ENCODE measurements at places on chromosomes 2 and 18.
A peak's percentile ranks its signal among the peaks of the same experiment; 100 is the strongest.

- no peak for DNase-seq
These were observed 829 bp downstream of the ACVR1C start for GRCh38 chr2:157627594-157628476.

- no peak for DNase-seq
These were observed 11.3 kb upstream of the KCNF1 start for GRCh38 chr2:10900216-10901109.

DNA sequence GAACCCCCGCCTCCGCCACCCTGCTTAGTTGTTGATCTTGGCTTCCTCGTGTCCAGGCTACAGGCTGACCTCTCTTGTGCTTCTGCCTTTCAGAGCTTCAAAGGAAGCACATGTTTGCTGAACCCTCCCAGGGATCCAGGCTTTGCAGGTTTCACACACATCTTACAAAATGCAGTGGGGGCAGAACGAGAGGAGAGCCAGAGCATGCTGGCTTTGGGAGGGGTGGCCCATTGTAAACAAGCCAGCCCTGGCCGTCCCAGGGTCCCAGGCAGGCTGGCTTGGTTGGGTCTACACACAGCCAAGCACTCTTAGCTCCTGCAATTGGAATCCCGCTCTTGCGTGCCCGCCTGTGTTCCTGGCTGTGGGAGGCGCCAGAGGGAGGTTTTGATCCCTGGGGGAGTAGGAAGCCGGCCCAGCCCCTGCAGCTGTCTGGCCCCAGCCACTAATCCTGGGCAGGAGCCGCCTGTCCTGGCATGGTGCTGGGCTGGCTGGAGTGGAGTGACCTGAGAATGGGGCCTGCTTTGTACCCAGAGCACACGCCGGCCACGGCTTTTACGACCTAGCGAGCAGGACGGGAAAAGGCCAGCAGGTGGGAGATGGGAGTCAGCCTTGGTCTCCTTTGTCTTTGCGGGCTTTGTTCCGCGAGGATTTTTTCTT is 53.9 kb downstream of the SH3BP4 start:
- no peak for DNase-seq

GRCh38 chr2:23628926-23629771 is 244.2 kb downstream of the KLHL29 start:
- no peak for DNase-seq

- DNase-seq: no peak
These were observed 129.1 kb upstream of the CAB39 start for GRCh38 chr2:230583581-230583980.

DNA sequence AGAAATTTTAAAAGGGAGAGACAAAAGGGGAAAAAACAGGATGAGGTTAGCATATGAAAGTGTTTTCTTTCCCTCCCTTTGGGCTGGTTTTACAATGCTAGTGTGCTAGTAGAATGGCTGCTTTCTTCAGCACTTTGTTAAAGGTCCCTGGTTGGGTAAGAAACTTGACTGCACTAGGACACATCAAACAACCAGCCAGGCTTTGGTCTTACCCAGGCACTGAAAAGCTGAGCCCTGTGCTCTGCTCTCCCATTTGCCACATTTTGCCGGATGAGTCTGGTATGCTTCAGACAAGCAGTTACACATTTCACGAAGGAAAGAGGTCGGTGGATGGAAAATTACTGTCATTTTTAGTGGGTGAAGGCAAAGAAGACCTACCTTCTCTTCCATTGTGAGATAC is 242.0 kb downstream of the DPP10 start:
- DNase-seq: no peak

GRCh38 chr18:23032030-23032582 is 99.0 kb downstream of the RBBP8 start:
- no peak for DNase-seq

DNA sequence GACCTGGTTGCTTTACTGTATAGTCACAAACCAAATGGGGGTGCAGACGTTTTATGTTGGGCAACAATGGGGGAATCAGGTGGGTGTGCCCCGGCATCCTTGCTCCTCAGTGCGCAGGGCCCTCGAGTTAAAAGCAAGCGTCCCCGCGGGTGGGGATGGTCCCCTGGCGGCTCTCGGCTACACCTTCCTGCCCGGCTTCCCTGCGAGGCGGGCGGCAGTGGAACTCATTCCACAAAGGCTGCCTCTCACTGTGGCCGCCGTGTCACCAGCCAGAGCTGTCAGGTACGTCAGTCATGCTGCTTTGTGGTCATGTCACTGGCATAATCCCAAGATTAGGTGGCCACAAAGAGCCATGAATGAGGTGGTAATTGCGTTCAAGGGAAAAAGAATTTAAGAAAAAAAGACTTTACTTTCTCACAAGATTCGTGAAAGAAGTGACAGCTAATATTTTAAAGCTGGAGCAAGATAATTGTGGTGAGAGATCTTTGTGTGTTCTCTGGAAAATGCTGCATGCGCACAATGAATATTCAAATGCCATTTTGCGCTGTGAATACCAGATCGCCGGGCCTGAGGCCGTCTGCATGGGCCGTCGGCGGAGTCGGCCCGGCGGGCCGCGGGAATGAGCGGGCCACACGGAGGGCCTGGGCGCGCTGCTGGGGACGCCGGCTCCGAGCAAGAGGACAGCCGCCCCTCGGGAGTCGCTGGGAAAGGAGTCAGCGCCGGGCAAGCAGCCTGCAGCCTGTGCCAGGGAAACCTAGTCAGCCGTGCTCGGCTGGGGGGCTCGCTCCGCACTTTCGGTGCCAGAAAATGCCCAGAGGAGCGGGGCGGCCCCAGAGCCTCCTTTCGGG is 82.3 kb upstream of the LDLRAD4 start:
- DNase-seq: no peak

DNA sequence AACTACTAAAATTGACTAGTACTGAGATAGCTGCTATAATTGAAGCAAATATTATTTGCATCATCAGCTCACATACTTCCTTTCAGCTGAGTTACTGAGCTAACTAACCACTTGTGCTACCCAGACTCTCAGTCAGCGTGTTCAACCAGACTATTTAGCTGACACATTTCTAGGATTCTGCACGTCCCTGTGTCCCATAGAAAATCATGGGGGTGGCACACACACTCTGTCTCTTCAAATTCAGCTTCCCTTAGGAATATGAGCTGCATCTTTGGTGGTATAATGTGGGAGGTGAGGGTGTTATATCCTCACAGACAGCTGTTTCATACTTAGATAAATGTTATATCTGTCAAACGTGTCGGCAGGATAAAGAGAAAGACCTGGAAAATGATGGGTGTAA is 424.0 kb downstream of the CDH2 start:
- no peak for DNase-seq

DNA sequence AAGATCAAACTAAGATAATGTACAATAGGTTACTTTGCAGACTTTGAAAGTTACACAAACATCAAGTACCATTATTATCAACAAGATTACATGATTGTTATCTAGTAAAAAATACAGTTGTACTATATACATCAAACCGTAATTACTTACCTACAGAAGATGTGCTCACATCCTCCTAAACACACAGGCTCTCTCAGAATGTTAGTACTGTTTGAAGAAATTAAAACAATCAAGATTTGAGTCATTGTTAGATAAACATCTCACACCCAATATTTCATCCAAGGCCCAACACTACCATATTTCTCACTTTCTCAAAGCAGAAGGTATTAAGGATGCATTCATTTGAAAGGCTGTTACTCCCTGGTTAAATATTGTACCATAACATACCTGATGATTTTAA is 12.6 kb downstream of the BARD1 start:
- DNase-seq: no peak

DNA sequence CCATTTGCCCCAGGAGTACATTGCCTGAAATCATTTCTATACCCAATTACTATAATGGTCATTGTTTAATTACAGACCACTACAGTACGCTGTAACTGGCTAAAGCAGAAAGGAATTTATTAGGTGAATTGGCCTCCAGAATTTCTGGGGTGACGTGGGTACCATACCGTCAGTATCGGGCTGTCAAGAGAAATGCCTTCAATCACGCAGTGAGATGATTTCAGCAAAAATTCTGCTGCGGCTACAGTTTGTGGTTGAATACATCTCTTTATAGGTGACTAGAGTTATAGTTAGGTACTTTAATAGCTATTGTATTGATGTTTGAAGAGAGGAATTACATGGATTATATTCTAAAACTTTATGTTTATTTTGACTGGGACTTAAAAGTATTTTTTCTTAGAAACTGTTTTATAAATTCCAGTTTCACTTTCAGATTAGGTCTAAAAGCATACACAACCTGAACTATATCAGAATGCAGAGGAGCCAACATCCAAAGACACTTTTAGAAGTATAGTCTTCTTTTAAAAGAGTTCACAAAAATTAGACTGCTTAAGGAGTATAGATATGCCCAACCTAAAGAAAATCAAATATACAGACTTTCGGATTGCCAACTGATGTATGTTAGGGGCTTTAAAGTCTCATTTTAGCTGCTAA is 128.4 kb downstream of the TTC27 start:
- no peak for DNase-seq

DNA sequence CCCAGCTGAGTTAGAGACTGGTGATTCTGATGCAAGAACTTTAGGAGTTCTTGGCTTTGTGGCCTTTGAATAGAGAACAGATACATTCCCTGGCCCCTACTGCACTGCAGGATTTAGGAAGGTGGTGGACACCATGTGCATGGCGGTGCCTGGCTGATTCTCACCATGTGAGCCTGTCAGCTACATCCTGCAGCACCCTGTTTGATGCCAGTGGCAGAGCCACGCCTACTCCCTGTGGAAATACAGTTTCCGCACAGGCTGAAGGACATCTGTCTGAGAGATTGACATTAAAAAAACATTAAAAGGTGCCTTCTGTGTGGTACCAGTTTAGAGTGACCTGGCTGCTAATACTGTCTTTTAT is 50.0 kb downstream of the KCNE4 start:
- DNase-seq: no peak

GRCh38 chr2:119641562-119642258 is 37.3 kb upstream of the TMEM177 start:
- peak; percentile 12 for DNase-seq

DNA sequence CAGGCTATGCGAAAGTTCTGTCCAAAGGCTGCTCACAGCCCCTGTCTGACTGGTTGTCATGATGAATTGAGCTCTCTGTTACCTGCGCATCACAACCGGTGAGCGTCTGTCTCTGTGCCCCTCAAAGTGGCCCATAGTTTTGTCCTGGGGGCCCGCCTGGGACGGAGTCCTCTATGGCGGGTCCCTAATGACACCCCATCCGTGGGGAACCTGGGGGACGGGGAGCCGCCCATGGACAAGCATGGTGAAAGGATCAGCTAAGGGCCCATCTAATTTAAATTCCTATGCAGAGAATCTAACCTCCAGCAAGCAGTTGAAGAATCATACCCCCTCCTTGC is 473 bp downstream of the ELMOD3 start:
- DNase-seq: no peak

- DNase-seq: no peak
These were observed 16.5 kb upstream of the SLC16A14 start for GRCh38 chr2:230085201-230085600.

DNA sequence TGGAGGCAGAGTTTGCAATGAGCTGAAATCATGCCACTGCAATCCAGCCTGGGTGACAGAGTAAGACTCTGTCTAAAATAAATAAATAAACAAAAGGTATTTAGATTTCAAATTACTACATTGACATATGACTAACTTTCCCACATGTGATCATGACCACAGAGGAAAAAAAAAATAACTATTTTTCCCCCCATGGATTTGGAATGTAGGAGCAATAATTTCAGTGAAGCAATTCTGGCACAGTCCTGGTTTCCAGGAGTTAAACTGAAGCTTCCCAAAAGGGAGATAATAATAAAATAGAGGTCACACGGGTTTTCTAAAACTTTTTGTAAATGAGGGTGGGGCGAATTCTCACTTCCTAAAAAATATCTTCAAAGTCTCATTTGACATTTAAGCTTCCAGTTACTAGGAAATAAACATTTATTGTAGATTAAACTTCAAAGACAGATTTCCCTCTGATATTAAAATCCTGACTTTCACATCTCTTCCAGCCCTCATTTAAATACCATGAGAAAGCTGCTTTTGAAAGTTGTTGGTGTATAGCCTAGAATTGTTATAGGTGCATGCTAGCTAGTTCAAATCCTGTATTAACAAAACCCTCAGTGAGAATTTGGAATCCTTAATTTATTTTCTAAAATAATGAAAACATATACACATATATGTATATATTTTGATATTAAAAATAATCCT is 20.7 kb downstream of the SLC19A3 start:
- no peak for DNase-seq

GRCh38 chr18:33835419-33835818 is 257.4 kb downstream of the ASXL3 start:
- DNase-seq: no peak

GRCh38 chr2:118881490-118882129 is 34.2 kb upstream of the EN1 start:
- peak; percentile 24 for DNase-seq

GRCh38 chr2:111100087-111100764 is 20.5 kb upstream of the BCL2L11 start:
- DNase-seq: no peak

- no peak for DNase-seq
These were observed 61.0 kb downstream of the GRB14 start for GRCh38 chr2:164560181-164560792.

DNA sequence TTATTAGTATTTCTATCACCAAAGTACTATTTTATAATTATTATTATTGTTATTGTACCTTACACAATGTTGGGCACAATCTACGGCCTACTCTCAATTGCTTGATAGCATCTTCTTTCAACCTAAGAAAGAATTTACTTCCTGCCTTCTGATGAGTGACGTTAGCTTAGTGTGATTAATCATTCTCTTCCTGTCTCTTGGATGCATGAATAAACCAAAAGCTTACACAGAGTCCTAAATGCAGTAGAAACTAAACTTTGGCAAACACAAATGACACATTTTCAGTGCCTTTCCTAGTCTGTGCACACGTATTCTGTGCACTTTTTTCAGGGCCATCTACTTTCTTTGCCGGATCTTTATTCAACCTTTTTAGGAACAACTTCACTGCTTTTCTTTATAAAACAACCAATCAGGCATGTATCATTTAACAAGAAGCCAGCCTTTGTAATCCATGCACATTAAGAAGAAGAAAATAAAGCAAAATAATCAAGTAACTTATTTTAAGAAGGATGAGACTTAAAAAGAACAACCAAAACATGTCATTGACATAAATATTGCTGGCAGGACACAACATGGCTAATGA is 19.1 kb downstream of the TRAK2 start:
- no peak for DNase-seq

- DNase-seq: no peak
These were observed 61.4 kb downstream of the WDR75 start for GRCh38 chr2:189502714-189503113.

DNA sequence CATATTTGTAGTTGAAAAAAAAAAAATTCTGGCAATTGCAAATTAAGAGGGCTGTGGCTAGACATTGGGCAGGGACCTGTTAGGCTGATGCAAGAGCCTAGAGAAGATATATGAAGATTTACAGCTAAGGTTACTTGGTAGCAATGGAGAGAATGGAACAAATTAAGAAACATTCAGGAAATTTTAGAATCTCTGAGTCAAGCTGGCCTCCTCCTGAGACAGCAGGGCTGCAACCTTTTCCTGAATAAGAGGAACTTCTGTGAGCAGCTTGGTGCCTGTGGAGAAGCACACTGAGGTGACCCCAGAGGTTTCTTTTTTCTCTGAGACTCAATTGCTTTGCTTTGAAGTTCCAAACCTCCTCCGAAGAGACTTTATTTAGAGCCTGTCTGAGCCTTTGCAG is 118.6 kb upstream of the LRATD1 start:
- no peak for DNase-seq

All from NCI-H2081 treated with DMSO at 0.1 percent for 48 hours (cell line).